Muscle of leg (tissue), 16 donors: ENCODE measurements at places on chromosomes 3 and 15. TPM values are rescaled to one million over a fixed set of nuclear protein-coding genes. Genes with fewer than 3 reads are reported as not detected.

Gene FEZF2
- not detected for total RNA-seq

GRCh38 chr3:120646771-120647432, 35.1 kb downstream of the HGD start:
- DNase-seq, result no peak

- DNase-seq, result no peak
These were observed 37.0 kb downstream of the SEMA6D start for GRCh38 chr15:47754312-47754711.

GRCh38 chr3:194522579-194523046, 35.8 kb upstream of the ATP13A3 start:
- DNase-seq, result no peak

GRCh38 chr3:140510303-140510861, 167.5 kb upstream of the TRIM42 start:
- no peak for DNase-seq

GRCh38 chr15:41606997-41607396, 48.0 kb downstream of the TYRO3 start:
- peak; percentile 87 for DNase-seq

DNA sequence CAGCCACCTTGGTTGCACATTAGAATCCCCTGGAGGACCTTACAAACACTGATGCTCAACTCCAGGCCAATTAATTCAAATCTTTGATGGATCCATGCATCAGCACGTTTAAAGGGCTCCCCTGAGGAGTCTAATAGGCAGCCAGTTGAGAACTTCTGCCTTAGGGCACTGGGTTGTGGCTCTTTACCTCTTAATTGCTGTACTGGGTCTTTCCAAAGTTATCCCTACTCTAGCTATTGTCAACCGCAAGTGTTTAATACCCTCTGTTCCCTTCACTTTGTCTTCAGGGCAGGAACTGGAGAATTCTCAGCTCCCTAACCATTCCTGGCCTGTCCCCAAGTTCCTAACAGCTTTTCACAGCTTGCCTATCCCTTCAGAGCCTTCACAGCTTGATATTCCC, 15.0 kb upstream of the FAM174B start:
- DNase-seq, result no peak

DNA sequence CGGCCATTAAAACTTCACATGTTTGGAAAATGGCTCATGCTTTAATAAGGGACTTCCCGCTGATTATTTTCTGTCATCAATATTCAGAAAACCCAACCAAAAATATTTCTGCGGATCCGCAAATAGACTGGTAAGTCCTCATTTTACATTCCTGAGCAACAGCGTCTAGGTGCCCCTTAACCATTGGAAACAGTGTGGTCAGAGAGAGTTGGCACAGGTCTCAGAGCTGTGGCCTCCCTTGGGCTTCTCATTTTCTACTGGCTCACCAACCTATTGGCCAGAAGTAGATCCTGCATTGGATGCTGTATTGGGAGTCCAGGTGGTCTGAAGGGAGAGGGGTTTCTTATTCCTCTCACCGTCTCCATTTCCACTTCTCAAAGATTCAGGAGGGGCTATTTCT, 348.1 kb upstream of the DCBLD2 start:
- no peak for DNase-seq

DNA sequence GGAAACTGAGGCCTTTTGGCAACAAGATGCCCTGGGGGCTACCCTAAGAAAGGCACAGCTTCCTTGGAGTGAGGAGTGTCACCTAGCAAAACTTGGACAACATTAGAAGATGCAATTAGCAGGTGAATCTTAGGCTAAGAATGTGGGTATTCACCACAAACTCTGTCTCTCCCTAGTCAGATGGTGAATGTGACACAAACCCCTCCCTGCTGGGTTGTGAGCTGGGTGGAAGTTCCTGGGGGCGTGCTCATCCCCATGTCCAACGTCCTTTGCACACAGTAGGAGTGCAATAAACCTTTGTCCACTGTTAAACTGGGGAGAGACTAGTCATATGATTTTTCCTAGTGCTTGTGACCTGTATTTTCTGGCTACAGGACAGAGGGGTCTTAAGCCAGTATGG, 67.1 kb upstream of the SH3GL3 start:
- DNase-seq, result no peak

Gene UNC13C
- 4.4 TPM for total RNA-seq

DNA sequence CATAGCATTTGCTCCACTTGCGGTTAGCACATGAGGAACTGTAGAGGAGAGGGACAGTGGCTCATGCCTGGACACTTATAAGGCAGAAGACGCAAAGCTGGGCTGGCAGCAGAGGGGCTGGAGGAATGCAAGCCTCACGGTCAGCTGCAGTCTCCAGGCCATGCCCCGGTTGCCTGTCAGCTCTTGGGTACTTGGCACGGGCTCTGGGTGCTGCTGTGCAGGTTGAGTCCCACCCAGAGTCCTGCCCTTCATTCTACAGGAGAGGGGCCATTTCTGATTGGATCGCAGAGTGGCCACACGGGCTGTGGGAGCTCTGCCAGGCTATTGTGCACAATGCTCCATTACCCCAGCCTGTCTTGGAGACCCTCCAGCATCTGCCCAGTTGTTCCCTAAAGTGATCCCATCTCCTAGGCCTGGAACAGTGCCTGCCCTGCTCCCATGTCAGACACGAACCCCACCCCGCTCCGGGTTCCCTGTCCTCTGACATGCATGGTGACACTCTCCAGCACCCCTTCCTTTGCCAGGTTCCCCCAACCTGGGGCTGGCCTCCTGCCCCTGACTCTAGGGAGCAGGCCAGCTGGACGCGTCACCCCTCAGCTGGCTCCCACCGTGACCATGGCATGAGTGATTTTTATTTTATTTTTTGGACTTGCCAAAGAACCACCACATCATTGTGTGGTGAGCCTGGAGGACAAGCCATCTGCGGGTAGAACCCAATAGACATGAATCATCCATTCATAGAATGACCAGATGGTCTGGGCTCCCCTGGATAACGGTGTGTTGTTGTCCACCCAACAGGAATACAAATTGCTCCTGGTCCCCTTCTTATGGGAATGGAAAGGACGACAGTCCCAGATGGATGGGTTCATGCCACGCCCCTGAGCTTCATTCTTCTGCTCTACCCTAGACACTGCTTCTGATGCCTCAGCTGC, 51.0 kb upstream of the KLF13 start:
- DNase-seq, result peak; percentile 69

- no peak for DNase-seq
These were observed 174.4 kb upstream of the LPP start for GRCh38 chr3:187979564-187979963.

DNA sequence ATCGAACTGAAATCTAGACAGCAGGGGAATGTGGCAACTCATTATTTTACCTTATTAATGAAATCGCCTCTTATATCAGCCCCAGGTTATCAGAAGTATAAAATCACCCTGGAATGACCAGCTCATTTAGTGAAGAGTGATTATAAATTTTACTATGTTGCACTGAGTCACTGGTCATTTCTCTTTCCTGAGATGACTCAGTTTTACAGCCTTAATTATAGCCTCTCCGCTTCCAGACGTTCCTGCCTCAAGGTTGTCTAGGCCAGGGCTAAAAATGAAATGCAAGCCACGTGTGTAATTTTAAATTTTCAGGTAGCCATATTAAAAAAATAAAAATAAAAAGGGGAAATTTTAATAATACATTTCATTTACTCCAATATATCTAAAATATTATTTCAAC, 33.3 kb downstream of the DET1 start:
- no peak for DNase-seq
